ENCODE measurements at places on chromosomes 11 and 22. TPM values are rescaled to one million over a fixed set of nuclear protein-coding genes. Genes with fewer than 3 reads are reported as not detected.

KRTAP5-9 gene
- total RNA-seq, result 0.62 TPM

PARVA gene
- total RNA-seq, result 78.2 TPM

CNTF gene
- total RNA-seq, result 2.5 TPM

OPCML gene
- total RNA-seq, result 2.6 TPM

TRIM29 gene
- 9.7 TPM for total RNA-seq

MISFA gene
- 7.6 TPM for total RNA-seq

SYCE3 gene
- total RNA-seq, result not detected

SYT12 gene
- total RNA-seq, result 0.24 TPM

DNA sequence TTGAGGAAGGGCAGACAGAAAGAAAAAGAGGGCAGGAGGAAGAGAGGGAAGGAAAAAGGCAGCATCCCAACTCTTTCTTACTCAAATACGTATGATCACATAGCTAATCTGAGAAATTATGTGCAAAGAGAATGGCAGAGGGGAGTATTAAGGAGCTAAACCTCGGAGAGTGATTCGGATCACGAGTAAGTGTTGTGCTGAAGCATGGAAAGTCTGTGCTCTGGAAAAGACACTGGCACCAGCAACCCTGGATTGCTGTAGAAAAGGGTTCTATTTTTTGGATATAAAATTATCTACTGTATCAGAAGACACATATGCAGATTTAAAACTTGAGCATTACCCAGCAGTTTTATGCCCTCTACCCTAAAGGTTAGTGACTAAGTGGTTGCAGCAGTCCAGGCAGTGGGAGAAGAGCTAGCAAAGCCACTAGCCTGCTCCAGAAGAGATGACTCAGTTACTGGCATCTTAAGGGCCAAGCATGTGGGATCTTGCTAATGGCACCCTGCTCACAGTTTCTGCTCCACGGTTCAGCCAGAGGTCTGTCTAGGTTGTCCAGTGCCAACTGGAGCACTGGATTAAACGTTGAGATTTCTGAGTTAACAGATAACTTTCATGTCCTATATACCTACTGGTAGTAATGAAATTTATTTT is 151.7 kb downstream of the SWAP70 start:
- H3K36me3 ChIP-seq, result peaks cover 26% of the 10 kb centered on the region
- no peak overlapping the region for H3K27ac ChIP-seq
- H3K27me3 ChIP-seq, result no peaks in the 10 kb centered on the region
- no peak overlapping the region for H3K4me3 ChIP-seq
- peaks cover 4% of the 10 kb centered on the region for H3K4me1 ChIP-seq

DNA sequence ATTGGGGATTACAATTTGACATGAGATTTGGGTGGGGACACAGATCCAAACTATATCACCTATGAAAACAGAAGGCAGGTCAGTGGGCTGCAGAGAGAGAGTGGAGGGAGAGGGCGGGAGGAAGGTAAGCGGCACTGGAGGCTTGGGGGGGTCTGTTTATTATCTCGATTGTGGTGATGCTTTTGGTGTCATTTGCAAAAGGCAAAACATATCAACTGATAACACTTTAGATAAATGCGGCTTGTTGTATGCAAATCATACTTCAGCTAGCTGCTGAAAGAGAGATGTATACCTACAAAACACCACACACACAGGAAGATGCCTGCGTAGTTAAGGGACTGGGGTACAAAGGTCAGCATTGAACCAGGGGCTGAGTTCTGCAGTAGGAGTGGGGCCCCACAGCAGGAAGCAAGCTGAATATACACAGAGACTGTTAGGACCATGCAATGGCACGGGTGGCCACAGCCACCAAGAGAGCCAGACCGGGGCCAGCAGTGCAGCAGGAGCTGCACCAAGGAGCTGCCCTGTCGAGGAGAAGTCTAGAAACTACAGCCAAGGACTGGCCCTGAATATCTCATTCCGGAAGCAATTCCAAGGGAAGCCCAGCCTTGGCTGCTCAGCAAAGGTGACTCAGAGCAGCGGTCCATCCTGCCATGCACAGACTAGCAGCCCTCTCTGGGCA is 23.8 kb upstream of the TOLLIP start:
- no peak overlapping the region for H3K27ac ChIP-seq
- H3K36me3 ChIP-seq, result no peaks in the 10 kb centered on the region
- H3K27me3 ChIP-seq, result peaks cover 45% of the 10 kb centered on the region
- no peak overlapping the region for H3K4me3 ChIP-seq
- peaks cover 10% of the 10 kb centered on the region for H3K4me1 ChIP-seq

DNA sequence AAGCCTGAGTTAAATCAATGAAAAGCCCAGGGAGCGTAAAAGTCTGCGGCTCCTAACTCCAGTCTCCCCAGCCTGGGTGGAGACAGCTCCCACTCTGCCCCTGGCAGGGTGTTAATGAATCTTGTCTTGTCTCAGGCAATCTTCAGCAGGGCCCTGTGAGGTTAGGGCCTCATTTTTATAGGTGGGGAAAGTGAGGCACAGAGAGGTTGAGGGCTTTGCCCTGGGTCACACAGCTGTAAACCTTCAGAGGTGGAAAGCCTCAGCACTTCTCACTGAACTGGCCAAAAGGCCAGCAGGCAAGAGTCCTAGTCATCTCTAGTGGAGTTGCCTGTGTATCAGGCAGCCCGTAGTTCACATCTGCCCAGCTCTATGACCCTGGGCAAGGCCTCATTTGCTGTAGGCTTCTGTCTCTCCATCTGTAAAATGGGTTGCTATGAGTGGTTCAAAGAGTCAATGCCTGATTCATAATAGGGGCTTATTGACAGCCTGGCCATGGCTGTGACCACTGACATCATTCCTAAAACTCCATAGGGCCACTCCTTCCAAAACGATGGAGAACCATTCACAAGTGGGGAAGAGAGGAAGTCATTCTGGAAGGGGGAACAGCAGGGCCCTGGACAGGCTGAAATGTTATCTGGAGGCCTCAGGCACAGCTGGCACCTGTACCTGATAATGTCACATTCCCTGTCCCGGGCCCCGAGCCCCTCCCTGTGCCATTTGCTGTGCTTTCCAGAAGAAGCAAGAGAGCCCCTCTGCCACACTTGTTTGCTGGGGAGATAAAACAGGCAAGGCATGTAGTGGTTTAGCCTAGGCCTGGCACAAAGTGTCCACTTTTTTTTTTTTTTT is 6.0 kb downstream of the CBX7 start:
- peaks cover 4% of the 10 kb centered on the region for H3K27me3 ChIP-seq
- peak overlapping the region; percentile 72 for H3K4me3 ChIP-seq
- no peaks in the 10 kb centered on the region for H3K36me3 ChIP-seq
- no peak for DNase-seq

DNA sequence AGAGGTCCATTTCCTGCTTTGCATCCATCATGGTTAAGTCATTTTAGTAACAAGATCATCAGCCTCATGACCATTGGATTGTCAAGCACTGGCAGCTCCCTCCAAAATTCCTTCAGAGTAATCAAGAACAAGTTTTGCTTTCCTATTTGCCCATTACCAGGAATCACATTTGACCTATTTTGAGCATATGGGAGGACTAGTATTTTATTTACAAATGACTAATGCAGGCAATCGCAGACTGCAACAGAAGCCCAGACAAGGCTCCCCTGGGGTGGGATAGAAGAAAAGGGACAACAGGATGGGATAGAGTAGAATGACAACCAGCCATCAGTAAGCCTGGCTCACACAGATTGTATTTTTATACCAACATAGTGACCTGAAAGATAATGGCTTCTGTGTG is 9.1 kb downstream of the MMP10 start:
- H3K4me3 ChIP-seq, result no peak overlapping the region
- no peak overlapping the region for H3K27ac ChIP-seq
- no peaks in the 10 kb centered on the region for H3K36me3 ChIP-seq
- no peak for DNase-seq

DNA sequence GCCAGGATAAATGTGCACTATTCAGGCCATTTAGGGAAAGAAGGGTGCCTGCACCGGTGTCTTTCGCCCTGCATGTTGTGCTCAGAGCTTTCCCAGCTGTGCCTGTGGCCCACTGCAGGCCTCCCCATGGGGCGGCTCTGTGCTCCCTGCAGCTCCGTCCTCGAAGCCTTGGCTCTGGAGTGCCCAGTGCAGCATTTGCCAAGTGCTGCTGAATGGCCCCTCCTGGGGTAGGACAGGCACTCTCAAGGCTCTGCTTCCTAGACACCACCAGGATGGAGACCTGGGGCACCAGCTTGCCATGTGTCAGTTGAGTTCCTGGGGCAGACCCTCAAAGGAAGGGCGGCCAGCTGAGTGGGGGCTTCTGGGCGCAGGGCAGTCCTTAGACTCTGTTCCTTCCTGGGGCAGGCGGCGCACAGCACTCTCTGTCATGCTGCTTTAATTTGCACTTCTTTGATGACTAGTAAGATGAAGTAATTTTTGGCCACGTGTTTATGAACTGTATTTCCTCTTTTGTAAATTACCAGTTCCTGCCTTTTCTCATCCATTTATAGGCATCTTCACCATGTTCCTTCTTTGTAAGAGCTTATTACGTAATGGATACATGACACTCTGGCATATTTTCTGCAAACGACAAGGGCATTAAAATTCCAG is 32.1 kb upstream of the GNB1L start:
- H3K36me3 ChIP-seq, result no peaks in the 10 kb centered on the region
- peaks cover 2% of the 10 kb centered on the region for H3K27me3 ChIP-seq
- H3K27ac ChIP-seq, result no peak overlapping the region
- no peak overlapping the region for H3K4me3 ChIP-seq
- H3K4me1 ChIP-seq, result peaks cover 11% of the 10 kb centered on the region
- DNase-seq, result no peak

- no peak overlapping the region for H3K4me3 ChIP-seq
- peak overlapping the region; percentile 95 for H3K27ac ChIP-seq
- DNase-seq, result no peak
- peaks cover 33% of the 10 kb centered on the region for H3K4me1 ChIP-seq
- H3K27me3 ChIP-seq, result no peaks in the 10 kb centered on the region
Measured at GRCh38 chr22:27834364-27835185, 33.0 kb upstream of the MN1 start.

All from mesothelial cell of epicardium (in vitro differentiated cells).